ENCODE measurements at places on chromosomes 1 and 21. TPM values are rescaled to one million over a fixed set of nuclear protein-coding genes. Genes with fewer than 3 reads are reported as not detected.

The ANGPTL1 gene
- 2.6 TPM for total RNA-seq

The PDZK1IP1 gene
- total RNA-seq = 1.3 TPM

The CDK18 gene
- total RNA-seq = 8.8 TPM

The USP16 gene
- 13.1 TPM for total RNA-seq

The OR2AK2 gene
- not detected for total RNA-seq

The FABP3 gene
- 3.0 TPM for total RNA-seq

The LCE1A gene
- total RNA-seq = not detected

The C1QTNF12 gene
- 3.5 TPM for total RNA-seq

The RAB42 gene
- total RNA-seq = 0.75 TPM

The TNFAIP8L2 gene
- total RNA-seq = 0.96 TPM

The TPM3 gene
- total RNA-seq = 92.7 TPM

The C1orf141 gene
- total RNA-seq = not detected

The TP53BP2 gene
- total RNA-seq = 11.6 TPM
